ENCODE measurements at places on chromosomes 11 and 22.
A peak's percentile ranks its signal among the peaks of the same experiment; 100 is the strongest.

GRCh38 chr11:35323076-35323868 is 96.1 kb downstream of the SLC1A2 start:
- DNase-seq = no peak

GRCh38 chr11:33893711-33894397 is 2.0 kb upstream of the LMO2 start:
- DNase-seq = peak; percentile 34

DNA sequence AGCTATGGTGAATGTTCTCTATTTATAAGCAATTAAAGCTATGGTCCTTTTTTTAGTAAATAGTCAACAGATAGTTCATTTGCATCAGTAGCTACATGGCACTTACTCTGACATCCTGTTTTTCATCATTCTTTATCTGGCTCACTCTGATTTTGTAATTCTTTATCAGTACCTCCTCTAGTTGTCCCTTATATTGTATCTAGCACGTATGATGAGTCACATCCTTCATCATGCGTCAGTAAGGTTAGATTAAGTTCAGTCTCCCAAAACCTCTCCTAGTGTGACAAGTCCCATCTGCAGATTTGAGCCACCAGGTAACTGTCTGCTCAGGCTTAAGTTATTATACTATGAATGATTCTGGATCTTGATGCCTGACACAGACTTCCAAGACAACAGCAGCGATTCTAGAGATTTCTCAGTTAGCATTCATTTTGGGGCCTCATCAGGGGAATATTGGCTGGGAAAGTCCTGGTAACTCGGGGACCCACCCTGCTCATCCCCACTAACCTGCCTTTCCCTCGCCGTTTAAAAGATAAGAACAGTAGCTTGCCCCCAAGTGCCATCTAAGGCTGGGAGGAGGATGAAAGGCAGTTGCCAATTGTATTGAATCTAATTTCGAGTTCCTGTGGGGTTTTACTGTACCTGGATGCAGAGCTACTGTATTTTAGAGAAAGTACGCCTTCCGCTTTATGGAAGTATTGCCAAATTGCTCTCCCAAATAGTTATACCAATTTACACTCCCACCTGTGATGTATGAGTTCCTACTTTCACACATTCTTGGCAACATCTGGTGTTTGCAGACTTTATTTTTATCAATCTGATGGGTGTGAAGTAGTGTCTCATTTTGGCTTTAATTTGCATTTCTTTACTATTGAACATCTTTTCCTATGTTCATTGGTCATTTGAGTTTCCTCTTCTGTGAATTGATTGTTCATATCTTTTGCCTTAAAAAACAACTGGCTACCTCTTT is 55.9 kb downstream of the ZC3H12C start:
- DNase-seq = no peak

DNA sequence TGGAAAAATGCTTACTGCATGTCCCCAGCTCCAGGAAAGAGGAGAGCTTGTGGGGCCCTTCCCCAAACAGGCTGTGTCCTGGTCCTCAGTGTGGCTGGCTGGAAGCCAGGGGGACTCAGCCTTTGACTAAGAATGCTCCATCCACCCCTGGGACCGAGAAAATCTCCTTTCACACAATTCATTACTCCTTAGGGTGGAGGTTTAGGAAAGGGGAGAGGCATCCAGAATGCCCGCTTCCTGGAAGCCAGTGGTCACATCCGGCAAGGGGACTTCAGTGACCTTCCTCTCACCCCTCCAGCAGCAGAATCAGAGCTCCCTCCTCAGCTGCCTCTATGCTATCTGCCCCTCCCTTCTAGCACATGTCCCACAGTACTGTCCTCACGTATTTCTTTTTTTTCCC is 21.9 kb downstream of the ATG16L2 start:
- DNase-seq = no peak

DNA sequence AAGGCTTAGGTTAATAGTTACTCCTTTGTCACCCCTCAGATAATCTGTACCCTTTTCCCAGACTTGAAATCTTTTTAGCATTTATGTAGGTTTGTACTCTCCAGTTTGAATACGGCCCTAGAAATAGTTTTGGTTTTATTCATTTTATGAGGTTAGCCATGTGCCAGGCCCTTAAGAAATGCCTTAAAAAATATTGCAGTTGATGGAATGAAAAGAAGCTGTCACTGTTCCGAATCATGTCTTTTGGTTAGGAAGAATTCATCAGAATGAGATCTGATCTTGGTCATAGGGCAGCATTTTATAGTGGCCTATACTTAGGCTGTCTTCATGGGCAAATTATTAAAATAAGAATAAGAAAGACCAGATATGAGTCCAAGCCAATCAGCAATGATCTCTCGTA is 14.8 kb upstream of the PRSS23 start:
- DNase-seq = no peak
